ENCODE measurements at places on chromosomes 5 and 9. TPM values are rescaled to one million over a fixed set of nuclear protein-coding genes. Genes with fewer than 3 reads are reported as not detected.

GRCh38 chr5:43497311-43498104 is 13.8 kb upstream of the TMEM267 start:
- H3K4me3 ChIP-seq: no peak overlapping the region
- no peaks in the 10 kb centered on the region for H3K27me3 ChIP-seq
- no peak for DNase-seq
- no peak overlapping the region for H3K27ac ChIP-seq

DNA sequence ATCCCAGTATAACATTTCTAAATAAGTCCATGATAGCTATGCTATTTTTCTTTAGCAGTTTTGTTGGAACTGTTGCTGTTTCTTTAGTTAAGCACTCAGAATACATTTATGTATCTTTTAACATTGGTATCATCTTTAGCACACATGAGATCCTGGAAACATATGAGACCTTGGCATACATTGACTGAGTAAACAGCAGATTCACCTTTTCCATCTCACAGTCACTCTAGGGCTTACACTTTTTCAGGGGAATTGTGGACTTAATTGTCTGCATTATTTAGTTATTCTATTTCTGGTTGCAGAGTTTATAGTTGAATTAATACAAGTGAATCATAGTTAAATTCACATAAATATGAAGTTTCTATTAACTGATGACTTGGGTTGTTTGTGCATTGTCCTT is 70.1 kb downstream of the COMMD10 start:
- no peak overlapping the region for H3K27ac ChIP-seq
- no peaks in the 10 kb centered on the region for H3K4me1 ChIP-seq
- no peak overlapping the region for H3K4me3 ChIP-seq
- H3K36me3 ChIP-seq: no peaks in the 10 kb centered on the region

DNA sequence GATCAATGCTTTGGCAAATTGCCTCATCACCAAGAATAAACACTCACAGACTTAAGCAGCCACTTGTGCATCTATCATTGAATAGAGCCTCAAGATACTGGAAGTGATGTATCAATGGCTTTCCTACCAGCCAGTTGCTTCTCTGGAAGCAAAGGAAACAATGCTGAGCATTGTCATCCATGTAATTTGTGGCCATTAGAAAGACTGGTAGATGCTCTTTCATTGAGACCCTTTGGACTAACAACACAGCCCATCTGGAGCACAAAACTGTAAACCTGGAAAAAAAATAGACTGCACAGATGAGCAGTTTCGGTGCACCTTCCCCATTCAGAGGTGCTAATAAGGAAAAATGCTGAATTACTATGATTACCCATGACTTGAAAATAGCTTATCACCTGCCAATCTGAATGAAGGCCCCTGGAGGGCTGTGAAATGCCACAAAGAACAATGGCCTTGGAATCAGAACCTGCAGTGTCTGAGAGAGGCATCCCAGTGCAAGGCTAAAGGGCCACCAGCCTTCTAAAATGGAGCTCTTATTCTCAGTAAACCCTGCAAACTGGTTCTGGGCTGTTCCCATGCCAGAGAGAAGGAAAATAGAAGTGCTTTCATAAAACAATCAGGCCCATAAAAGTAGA is 127.5 kb downstream of the RFK start:
- H3K36me3 ChIP-seq: no peaks in the 10 kb centered on the region
- no peak overlapping the region for H3K27ac ChIP-seq
- H3K27me3 ChIP-seq: no peaks in the 10 kb centered on the region
- DNase-seq: no peak
- H3K4me3 ChIP-seq: no peak overlapping the region
- H3K4me1 ChIP-seq: peaks cover 13% of the 10 kb centered on the region

SLC24A2 gene
- not detected for total RNA-seq

GRCh38 chr9:33425128-33425533 is 22.3 kb downstream of the AQP3 start:
- DNase-seq: no peak
- no peak overlapping the region for H3K27ac ChIP-seq

DNA sequence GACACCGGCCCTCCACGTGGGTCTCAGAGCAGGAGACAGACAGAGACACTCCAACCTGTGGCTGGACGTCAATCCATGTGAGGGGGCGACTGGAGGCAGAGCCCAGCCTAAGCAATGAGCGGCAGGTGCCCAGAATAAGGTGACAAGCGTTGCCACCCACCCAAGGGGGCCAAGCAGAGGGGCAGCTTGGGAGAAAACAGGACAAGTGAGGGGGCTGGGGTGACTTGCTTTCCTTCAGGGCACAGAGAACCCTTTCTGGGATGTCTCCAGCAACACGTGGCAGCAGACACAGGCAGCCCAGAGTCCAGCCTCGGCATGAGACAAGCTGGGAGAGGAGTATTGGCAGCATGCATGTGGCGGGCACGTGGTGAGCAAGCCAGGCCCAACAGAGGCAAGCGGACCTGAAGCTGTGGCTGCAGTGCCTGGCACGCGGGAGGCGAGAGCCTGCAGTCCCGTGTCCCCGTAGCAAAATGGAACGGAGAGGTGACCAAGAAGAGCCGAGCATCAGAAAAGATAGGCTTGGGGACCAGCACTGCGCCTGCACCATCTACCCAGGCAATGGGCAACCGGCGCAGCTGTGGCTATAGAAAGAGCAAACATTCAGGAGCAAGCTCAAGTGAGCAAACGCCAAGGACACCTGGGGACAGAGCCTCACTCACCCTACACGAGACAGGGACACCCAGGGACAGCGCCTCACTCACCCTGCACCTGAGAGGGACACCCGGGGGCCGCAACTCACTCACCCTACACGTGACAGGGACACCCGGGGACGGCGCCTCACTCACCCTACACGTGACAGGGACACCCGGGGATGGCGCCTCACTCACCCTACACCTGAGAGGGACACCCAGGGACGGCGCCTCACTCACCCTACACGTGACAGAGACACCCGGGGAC is 6.2 kb downstream of the TERT start:
- no peak for DNase-seq
- peaks cover 6% of the 10 kb centered on the region for H3K27me3 ChIP-seq
- no peak overlapping the region for H3K4me3 ChIP-seq
- no peaks in the 10 kb centered on the region for H3K36me3 ChIP-seq

UBE2QL1 gene
- 3.2 TPM for total RNA-seq

NEK6 gene
- 26.7 TPM for total RNA-seq

DNA sequence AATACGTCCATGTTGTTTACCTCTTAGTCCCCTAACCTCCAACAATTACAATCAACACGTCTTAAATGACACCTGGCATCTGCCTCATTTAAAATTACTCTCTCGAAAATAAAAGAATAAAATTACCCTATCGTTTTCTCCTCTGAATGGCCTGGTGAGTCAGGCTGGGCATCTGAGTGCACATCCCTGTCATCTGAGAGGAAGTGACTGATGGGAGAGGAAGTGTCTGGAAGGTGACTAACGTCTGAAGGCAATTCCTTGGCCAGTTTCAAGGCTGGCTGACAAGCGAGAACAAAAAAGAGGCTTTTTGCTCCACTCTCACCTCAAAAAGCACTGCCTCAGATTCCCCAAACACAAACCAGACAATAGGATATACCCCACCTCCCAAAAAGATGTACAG is 57.7 kb downstream of the MAPKAP1 start:
- no peak overlapping the region for H3K4me3 ChIP-seq
- peak overlapping the region; percentile 69 for H3K27ac ChIP-seq
- no peaks in the 10 kb centered on the region for H3K36me3 ChIP-seq
- DNase-seq: peak; percentile 65

- peak overlapping the region; percentile 84 for H3K27ac ChIP-seq
- no peak for DNase-seq
- no peaks in the 10 kb centered on the region for H3K36me3 ChIP-seq
Observed at GRCh38 chr5:76789991-76790581, 28.7 kb upstream of the F2RL1 start.

DNA sequence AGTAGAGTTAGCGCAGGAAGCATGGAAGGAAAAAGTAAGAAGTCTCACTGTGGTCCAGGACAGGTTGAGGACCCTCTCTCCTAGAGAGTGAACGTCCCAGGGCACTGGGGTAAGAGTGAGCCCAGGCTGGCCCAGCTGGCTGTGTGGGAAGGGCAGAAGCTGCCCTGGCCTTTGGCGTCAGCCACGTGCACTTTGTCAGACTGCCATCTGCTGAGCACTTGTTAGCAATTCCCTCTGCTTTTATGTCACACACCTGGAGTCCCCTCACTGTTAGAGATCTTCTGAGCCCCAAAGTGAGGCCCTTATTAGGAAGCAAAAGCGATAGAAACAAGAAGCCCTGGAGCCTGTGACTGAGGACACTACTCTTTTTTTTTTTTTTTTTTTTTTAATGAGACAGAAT is 79.1 kb downstream of the UGCG start:
- H3K36me3 ChIP-seq: no peaks in the 10 kb centered on the region
- H3K27ac ChIP-seq: no peak overlapping the region
- no peak overlapping the region for H3K4me3 ChIP-seq

DNA sequence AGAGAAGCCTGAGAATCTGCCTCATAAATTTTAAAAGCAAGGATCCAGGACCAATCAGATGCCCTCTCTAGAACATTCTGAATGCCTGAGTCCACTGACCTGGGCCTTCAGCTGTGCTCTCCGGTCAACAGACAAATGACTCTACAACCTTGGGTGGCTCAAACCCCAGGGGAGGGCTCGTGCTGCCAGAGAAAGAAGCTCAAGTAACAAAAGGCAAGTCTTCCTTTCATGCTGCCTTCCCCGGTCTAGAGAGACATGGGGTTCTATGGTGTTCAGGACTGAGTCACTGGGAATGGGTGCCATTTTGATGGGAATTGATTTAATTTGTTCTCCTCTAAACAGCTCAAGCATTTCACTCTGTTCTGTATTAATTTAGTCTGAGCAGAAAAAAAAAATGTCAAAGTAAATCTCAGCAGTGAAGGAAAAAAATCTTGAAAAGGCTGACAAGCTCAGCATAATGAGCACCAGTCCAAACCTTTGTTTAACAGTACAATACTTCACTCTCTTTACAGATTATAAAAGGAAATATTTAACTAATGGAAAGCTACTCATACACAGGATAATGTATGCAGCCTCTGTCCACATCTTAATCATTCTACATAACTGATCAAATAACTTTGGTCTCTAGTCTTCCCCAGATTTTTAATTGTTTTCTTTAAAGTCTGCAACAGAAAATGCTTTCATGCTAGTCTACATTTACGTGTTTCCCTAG is 191.0 kb downstream of the GLIS3 start:
- no peaks in the 10 kb centered on the region for H3K36me3 ChIP-seq
- H3K4me3 ChIP-seq: no peak overlapping the region
- no peak overlapping the region for H3K27ac ChIP-seq
- no peak for DNase-seq
- no peaks in the 10 kb centered on the region for H3K27me3 ChIP-seq

GRCh38 chr5:157233515-157233914 is 32.4 kb upstream of the CYFIP2 start:
- H3K36me3 ChIP-seq: no peaks in the 10 kb centered on the region
- H3K4me1 ChIP-seq: peaks cover 7% of the 10 kb centered on the region
- H3K4me3 ChIP-seq: no peak overlapping the region
- H3K27me3 ChIP-seq: no peaks in the 10 kb centered on the region

DNA sequence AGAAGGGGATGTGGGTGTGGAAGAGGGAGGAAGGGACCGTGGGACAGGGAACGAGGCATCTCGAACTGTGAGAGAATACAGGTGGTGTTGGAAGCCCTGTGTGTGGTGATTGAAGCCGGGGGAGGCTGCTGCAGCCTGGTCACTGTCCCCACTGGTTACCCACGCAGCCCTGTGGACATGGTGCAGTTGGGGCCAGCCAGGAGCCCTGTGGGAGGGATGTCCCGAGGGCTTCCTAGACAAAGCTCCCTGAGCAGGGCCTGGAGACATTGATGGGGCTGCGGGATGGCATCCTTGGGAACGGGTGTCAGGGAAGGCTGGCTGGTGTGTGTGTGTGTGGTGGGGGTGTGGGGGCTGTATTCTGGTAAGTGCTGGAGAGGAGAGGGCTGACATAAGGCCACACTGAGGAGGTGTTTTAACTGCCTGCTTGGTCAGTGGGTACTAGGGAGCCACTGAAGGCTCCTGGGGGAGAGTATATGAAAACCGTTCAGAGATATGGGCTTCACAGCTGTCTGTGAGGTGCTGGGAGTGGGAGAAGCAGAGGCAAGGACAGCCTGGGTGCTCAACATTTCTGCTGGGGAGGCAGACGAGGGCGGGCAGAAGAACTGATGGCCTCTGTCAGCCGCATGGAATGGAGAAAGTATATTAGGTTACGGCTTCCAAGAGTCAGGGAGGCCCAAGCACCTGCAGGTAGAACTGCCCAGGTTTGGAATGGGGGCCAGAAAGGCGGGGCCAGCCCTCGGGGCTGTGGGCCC is 20.0 kb downstream of the WNK2 start:
- H3K36me3 ChIP-seq: no peaks in the 10 kb centered on the region
- no peak overlapping the region for H3K4me3 ChIP-seq
- H3K4me1 ChIP-seq: peaks cover 12% of the 10 kb centered on the region

DCAF12 gene
- 45.0 TPM for total RNA-seq

DNA sequence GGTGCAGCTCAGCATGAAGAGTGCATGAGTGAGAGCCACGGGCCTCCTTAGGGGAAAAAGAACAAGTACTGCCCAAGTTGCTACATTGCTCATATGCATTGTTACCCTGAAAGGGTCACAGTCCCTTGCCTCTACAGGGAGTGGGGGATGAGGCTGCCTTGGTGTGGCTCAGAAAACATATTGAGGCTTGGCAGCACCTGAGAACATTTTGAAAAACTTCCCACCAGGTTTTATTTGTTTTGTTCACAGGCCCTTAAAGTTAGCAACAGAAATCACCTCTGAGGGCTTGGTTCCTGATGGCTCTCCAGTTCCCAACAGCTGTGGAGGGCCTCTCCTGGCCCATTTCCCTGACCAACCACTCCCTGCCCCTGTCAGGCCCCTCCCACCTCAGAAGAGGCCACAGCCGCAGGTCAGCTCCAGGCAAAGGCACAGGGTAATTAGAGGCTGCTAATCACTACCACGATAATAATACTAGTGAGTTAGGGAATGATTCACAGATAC is 90.7 kb upstream of the ADRA1B start:
- H3K4me3 ChIP-seq: no peak overlapping the region
- no peak overlapping the region for H3K27ac ChIP-seq

GRCh38 chr5:101288633-101289032 is 385.6 kb upstream of the ST8SIA4 start:
- DNase-seq: no peak
- H3K36me3 ChIP-seq: no peaks in the 10 kb centered on the region
- H3K27ac ChIP-seq: no peak overlapping the region
- no peak overlapping the region for H3K4me3 ChIP-seq

ADAMTS6 gene
- total RNA-seq: 1.4 TPM

GRCh38 chr5:175344331-175345195 is 99.4 kb downstream of the DRD1 start:
- no peak for DNase-seq
- no peak overlapping the region for H3K4me3 ChIP-seq
- H3K36me3 ChIP-seq: no peaks in the 10 kb centered on the region
- no peaks in the 10 kb centered on the region for H3K27me3 ChIP-seq
- no peaks in the 10 kb centered on the region for H3K4me1 ChIP-seq
